ENCODE measurements at places on chromosomes 12 and 14.

DNA sequence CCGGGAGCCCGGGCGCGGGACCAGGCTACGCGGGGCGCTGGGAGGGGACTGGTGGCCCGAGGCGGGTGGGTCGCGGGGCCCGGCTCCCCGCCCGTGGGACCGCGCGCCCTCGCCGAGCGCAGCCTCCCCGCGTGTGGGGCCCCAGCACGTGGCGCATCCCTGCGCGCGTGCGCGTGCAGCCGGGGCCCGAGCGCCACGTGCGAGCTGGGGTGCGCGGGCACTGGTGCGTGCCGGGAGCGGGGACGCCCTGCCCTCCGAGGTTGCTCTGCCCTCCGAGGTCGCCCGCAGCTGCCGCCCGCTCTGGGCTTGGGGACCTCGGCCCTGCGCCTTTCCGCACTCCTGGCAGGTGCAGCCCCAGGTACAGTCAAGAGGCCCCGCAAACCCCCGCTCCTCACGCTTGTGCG lies 365 bp upstream of the CCDC88C start:
- DNase-seq: no peak

- DNase-seq: no peak
These were observed 76.0 kb downstream of the VCPKMT start for GRCh38 chr14:50040401-50040775.

DNA sequence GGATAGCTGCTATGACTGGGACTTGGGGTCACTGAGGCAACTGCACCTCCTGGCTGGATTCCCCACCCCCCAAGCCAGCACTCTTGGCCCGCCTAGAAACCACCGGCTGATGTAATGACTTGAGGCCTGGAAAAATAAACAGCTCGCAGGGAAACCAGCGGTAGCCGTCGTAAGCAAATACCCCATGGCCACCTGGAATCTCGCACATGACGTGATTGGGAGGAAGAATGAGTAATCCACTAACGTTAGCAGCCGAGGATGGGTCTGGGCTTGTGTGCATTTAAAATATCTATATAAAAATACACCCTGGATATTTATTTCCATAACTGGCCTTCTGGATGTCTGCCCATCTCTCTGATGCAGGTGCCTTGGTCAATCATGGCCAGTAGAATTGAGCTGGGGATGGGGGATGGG lies 120.1 kb downstream of the SMOC1 start:
- DNase-seq: no peak

- no peak for DNase-seq
These were observed 12.0 kb downstream of the PDE6H start for GRCh38 chr12:14984766-14985285.

GRCh38 chr12:122423258-122424165 lies 1.0 kb upstream of the CLIP1 start:
- DNase-seq: no peak

GRCh38 chr14:74402401-74403251 lies 23.4 kb downstream of the SYNDIG1L start:
- DNase-seq: no peak

- DNase-seq: no peak
These were observed 1400.9 kb upstream of the FLRT2 start for GRCh38 chr14:84129007-84129406.

- DNase-seq: no peak
These were observed 252.4 kb downstream of the ITPR2 start for GRCh38 chr12:26580619-26581018.

- DNase-seq: no peak
These were observed 205.4 kb downstream of the RASSF9 start for GRCh38 chr12:85630851-85631250.

- no peak for DNase-seq
These were observed 67.6 kb upstream of the CDKN3 start for GRCh38 chr14:54329082-54329695.

- peak; percentile 95 for DNase-seq
These were observed 92.0 kb downstream of the SCARB1 start for GRCh38 chr12:124771462-124772288.

GRCh38 chr12:31508436-31509150 lies 82.3 kb downstream of the DENND5B start:
- DNase-seq: no peak

- no peak for DNase-seq
These were observed 465.2 kb downstream of the PCNX1 start for GRCh38 chr14:71372411-71372838.

DNA sequence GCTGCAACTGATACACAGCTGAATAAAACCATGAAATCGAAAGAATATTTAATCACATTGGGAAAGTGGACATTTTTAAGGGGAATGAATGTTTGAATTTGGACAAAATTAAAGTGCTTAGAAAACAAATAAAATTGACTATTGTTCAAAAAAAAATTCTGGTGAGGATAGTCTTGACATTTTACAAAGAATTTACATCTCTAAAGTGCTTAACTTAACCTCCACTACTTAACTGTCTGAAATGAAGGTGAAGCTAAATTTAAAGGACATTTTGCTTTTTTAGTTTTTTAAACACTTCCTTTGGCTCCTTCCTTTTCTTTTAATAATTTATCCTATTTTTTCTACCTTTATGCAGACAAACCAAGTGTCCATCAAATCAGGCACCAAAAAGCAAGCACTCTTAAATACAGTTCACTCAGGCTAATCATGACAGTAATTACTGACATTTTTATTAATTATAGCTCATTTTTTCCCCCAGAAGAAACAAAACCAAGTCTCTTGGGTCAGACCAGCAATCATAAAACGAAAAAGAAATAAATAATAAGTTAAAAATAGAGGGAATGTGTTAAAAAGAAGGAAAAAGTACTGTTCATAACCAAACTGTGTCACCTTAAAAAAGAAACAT lies 5.7 kb upstream of the CCND2 start:
- DNase-seq: no peak

DNA sequence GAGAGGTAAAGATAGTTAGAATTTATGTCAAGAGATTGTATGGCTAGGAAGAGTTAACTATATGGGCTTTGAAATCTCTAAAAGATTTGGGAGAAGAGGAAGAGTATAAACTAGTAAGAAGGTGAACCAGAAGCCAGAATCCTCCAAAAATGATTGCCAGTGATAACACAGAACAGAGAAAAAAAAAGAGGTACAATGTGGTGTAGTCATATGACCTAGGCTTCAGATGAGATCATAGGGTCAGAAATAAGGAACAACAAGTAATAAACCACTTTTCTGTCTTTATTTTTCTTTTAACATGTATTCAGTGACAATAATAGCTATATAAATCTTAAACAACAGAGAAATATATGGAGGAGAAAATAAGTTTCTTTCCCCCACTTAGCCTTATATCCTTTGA lies 2.0 kb upstream of the NECAP1 start:
- DNase-seq: no peak

GRCh38 chr12:54991991-54992375 lies 7.4 kb upstream of the TESPA1 start:
- DNase-seq: no peak

DNA sequence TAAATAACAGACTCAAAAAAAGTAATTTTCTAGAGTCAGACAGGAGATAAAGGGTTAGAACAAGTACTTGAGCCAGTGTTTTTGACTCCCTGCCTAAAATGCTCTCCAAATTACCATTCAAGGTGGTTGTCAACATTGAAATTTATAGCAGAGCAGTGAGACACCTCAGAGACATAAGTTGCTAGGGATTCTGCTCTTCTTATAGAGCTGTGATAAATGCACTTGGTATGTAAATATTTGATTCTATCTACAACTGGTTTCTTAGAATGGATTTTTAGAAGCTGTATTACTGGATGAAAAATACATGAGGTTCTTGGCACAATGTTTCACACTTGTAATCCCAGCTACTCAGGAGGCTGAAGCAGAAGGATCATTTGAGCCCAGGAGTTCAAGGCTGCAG lies 83.9 kb upstream of the OSBPL8 start:
- no peak for DNase-seq

GRCh38 chr12:93191956-93192355 lies 185.8 kb upstream of the NUDT4 start:
- DNase-seq: peak; percentile 81

DNA sequence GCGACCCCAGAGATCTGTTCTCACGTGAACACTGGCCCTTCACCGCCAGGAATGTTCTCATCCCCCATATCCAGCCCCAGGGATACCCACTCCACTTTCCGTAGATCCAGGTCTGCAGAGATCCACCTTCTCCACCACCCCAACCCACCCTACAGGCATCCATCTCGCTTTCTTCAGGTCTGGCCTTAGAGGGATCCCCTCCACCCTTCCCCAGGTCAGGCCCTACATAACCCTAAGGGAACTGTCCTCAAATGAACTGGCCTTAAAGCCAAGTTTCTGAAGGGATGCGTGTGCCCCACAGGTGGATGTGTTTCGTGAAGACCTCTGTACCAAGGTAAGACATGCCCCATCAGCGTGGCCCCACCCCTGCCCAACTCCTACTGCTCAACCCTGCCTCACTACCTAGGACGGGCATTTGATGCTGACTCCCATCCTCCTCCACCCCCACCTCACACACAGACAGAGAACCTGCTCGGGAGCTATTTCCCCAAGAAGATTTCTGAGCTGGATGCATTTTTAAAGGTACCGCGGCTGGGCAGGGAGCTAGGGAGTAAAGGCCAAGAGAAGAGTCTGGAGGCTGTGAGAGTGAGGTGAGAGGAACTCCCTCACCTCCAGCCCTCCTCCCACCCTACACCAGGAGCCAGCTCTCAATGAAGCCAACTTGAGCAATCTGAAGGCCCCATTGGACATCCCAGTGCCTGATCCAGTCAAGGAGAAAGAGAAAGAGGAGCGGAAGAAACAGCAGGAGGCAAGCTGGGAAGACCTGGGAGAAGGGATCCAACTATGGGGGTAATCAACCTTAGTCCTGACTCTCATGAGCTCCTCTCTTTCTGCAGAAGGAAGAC lies 912 bp downstream of the PSME1 start:
- no peak for DNase-seq

DNA sequence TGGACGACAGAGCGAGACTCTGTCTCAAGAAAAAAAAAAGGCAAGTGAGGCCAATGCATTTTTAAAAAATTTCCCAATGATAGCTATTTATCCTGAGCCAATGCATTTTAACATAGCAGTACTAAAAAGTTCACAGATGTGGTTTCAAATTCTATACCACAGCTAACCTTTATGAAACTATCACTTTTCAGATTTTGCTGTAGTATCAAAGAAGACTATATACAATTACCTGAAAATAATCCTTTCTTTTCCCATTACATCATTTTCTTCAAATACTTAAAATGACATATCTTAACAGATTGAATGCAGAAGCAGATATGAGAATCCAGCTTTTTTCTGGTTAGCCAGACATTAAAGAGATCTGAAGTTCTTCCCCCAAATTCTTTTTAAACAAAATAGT lies 13.2 kb downstream of the ATF7 start:
- no peak for DNase-seq

GRCh38 chr12:21323736-21324135 lies 11.0 kb downstream of the SLCO1A2 start:
- DNase-seq: no peak

- no peak for DNase-seq
These were observed 3.7 kb downstream of the PIANP start for GRCh38 chr12:6696690-6697583.

DNA sequence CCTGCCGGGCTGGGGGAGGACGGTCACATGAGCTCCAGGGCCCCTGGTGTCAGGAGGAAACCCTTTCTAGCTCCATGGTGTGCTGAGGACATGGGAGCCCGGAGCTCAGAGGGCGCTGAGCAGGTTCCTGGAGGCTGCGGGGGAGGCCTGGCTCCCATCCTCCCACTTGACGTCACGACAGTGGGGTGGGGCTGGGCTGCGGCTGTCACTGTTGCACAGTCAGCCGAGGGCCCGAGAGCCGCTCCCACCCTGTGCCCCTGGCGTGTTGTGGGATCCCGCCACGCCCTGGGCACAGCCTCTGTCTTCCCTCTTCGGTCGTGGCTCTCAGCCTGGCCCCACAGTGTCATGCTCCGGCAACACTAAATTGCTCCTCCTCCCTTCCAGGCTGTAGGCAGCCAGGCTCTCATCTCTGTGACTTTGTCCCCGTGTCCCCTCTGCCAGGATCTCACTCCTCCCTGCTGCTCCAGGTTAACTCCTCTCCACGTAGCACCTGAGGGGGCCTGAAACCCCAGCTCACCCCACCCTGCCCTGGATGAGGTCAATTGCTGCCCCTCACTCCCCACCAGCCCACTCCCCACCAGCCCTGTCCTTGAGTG lies 33.0 kb downstream of the BEGAIN start:
- DNase-seq: no peak

GRCh38 chr14:101627915-101628262 lies 66.6 kb downstream of the DIO3 start:
- DNase-seq: peak; percentile 79

GRCh38 chr14:40463886-40464285 lies 1031.7 kb upstream of the FBXO33 start:
- no peak for DNase-seq

- DNase-seq: no peak
These were observed 18.0 kb upstream of the SLC38A4 start for GRCh38 chr12:46843811-46844210.

GRCh38 chr12:24974216-24974615 lies 25.3 kb upstream of the BCAT1 start:
- DNase-seq: no peak

GRCh38 chr12:43586646-43587245 lies 34.7 kb upstream of the ADAMTS20 start:
- no peak for DNase-seq

DNA sequence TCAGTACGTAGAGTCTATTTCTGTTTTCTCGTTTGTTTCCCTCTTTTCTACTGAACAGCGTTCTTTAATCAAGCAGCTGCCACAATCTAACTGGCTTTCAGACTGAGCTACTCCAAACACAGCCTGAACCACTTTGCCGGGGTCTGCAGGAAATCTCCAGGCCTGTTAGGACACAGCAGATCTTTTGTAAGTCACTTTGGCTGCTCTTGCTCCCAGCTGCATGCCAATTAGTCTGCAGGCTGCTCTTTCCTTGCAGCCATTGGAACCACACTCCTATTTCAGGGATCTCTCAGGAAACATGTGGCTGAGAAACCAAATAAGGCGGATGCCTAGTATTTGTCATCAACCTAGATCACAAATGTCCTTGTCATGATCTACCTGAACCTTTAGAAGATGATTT lies 73.6 kb downstream of the TMTC1 start:
- DNase-seq: no peak

GRCh38 chr12:14681625-14682024 lies 14.8 kb downstream of the GUCY2C start:
- no peak for DNase-seq

- DNase-seq: peak; percentile 55
These were observed 64.9 kb upstream of the GALNT9 start for GRCh38 chr12:132393991-132394949.

Measured in posterior vena cava (tissue), 2 donors.